ENCODE measurements at places on chromosomes 5 and 9.
A peak's percentile ranks its signal among the peaks of the same experiment; 100 is the strongest.

- no peak for ATAC-seq
Observed at GRCh38 chr9:8621416-8621815, 821.8 kb upstream of the DMAC1 start.

GRCh38 chr5:3899093-3899492 is 303.5 kb downstream of the IRX1 start:
- ATAC-seq: no peak

- no peak for ATAC-seq
Observed at GRCh38 chr9:33468215-33468730, 5.5 kb downstream of the NOL6 start.

DNA sequence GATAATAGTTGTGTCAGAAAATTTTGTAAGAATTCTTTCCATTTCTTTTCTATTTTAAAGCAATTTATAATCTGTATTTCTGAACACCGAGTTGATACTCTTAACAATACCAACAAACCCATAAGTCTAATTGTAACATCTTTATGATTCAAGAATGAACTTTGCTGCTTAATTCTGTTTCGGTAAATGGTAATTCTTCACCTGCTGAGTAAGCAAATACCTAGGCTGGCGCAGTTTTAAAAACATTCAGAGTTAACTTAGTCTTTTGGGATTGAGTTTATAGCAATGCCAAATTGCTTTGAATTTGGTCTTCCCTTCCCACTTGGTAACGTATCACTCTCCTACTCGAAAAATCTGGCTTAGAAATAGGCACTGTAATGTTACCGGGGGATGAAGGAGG is 223.0 kb downstream of the MARCHF11 start:
- ATAC-seq: no peak

DNA sequence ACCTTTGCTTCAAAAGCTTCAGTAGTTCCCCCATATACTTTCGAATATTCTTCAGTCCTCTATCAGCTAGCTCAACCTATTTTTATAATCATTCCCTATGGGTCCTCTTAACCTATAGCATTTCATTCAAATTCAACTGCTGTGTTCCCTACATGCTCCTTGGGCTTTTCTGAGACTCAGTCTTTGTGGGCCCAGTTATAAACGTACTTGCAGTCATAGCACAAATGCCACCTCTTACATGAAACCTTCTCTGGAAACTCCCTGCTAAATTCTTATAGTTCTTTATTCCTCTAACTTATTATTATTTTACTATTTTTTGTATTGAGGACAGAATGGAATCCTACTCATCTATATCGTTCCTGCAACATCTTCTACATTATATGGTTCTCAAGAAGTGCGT is 24.7 kb downstream of the MLANA start:
- no peak for ATAC-seq

- ATAC-seq: peak; percentile 94
Observed at GRCh38 chr5:169801324-169801777, 164.3 kb downstream of the DOCK2 start.

DNA sequence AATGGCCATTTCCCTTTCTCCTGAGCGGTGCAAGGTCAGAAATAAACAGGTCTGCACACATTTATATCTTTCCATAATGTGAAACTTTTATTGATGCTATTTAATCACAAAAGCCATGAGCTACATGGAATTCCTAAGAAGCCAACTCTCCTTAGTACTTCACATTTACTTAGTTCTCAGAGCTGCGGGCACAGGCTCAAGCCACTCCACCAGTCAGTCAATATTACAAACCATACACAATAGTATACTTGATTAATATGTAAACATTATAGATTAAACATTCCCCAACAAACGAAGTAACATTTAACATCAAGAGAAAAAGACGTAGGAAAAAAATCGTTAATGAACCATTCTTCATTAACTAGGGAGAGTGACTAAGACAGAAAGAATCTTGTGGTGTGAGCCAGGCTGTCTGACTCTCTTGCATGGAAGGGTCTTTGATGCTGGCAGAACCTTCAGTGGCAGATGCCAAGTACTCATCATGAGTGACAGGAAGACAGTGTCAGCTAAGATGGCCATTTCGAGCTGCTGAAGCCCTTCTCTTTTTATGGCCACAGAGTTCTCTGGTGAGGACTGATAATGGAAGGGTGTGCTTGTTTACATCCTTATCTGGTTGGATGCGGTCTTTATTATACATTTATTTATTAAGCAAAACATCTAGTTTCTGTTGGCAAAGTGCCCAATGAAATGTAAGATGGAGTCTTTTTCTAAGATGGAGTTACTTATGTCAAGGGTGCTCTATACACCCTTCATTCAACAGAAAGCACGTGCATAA is 115.5 kb upstream of the TUT7 start:
- ATAC-seq: no peak

DNA sequence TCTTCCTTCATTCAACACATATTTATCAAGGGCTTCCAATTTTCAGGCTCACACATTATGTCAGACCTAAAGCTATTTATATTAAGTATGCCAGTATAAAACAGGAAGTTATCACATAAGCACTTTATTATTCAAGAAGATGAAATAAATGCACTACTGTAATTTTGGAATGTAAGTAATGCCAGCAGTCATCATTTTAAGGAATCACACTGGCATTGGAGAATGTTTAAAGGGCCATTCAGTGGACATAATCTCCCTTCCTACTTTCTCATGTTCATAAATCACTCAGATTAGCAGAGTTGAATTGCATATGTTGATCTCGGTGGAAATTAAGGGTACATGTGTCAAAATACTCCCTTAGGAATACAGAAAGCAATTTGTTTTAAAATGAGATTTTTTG is 164.4 kb downstream of the GIN1 start:
- no peak for ATAC-seq

DNA sequence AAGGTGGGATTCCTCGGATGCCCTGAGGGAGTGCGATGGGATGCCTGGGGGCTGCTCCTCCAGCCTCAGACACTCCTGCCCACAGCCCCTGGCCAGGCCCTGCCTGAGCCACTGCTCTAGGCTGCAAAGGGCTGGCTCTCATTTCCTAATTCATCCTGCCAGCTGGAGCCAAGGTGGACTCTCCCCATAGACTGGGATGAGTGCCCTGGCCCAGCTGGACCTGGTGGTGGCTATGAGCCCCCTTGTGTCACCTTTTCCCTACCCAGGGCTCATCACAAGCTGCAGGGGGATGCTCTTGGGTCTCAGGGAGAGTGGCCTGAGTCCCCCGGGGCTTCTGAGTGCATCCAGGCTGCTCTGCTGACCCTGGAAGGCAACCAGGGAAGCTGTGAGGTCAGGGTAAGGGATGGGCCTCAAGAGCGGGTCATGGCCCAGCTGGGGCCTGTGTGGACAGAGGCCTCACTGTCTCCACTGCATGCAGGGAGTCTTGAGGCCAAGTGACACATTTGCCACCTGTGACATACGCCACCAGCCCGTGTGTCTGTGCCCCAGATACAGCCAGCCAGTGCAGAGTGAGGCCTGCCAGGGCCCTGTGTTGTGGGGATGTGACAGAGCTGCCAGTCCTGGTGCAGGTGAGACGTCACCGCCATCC is 102.7 kb upstream of the IER5L start:
- no peak for ATAC-seq

DNA sequence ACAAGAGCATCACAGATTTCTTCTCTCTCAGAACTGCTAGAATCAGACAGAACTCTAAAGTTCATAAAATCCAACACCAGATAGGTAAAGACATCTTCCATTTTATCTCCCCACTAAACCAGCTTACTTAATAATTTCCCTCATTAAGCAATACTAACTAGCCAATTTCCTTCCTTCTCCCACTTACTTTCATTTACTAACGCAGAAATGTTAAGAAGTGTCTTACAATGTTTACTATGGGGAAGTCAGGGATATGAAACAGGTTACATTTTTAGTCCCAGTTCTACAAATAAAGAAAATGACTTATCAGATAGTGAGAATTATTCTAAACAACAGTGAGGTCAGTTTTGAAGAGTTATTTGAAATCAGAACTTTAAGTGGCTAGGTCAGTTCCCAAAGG is 236.5 kb downstream of the FBXL17 start:
- ATAC-seq: no peak

DNA sequence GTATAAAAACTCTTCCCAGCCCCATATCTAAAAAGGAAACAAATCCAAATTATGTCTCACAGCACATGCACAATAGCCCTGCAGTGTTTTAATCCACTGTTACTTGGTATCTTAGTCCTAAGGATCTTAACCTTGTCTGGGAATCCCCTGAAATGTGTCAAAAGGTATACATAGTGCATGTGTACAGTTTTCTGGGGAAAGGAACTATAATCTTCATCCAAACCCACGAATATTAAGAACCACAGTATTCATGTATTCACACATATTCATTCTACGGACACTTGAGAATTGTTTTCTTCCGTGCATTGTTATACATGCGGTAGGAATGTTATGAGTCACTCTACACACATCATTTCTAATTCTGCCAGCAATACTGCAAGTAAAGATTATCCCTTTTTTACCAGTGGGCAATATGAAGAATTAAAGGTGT is 47.8 kb upstream of the SNX2 start:
- ATAC-seq: peak; percentile 73

DNA sequence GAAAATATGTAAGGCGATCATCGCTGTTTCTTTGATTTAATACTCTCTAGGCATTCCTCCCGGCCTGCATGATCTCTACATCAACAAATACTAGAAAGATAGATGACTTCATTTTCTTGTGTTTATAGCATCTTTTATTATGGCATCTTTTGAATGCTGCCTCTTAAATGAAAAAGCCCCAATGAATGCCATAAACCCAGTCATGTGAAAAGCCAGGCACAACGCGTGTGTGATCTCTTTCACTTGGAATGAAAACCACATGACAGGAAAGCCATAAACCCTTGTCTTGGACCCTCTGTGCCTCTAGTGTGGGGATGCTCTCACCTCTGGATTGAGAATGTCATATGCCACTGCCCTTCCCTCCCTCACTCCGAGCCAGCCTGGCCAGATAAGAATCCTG is 476.2 kb downstream of the SEMA5A start:
- ATAC-seq: no peak

DNA sequence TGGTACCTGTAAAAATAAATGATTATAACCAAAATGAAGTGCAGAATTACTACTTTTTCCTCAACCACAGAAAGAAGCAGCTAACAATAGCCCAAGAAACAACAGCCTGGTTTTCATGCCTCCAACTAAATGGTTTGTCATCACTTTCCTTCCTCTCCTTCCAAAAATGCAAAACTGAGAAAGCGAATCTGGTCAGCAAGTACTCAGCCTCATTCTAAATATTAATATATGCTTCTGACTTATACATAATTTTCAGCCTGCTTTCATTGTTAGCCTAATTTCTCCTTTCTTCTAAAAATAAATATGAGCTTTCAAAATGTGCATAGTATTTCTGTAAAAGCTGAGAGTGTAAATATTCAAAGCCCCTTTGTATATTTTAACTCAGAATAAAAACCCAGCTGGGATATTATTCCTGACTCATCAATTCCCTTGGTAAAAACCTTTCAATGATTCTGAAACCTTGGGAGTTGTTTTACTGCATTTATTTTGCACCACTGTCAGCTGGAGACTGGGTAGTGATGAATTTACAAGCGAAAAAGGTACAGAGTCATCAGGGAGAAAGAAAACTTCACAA is 21.5 kb downstream of the RXFP3 start:
- ATAC-seq: no peak

GRCh38 chr5:35483191-35483590 is 134.5 kb upstream of the SPEF2 start:
- ATAC-seq: no peak

DNA sequence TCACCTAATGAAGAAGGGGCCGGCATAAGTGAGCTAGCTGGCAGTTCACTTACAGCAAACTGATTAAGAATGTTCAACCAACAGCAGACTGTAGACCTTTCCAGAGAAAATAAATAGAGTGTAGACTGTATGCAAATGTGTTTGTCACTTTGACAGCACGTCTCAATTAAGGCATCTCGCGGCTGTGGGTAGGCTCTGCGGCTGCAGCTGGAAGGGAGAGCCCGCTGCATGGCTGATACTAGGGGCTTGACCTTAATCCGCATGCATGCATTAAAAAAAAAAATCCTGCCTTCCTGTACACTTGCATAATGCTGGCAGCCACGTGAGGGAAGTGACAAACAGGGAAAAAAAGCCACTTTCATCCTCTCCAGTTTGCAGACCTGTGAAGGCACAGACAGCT is 82.3 kb downstream of the CRB2 start:
- ATAC-seq: no peak

GRCh38 chr5:61993295-61993927 is 312.6 kb upstream of the KIF2A start:
- no peak for ATAC-seq

- ATAC-seq: no peak
Observed at GRCh38 chr9:114258218-114258617, 64.7 kb upstream of the ORM1 start.

DNA sequence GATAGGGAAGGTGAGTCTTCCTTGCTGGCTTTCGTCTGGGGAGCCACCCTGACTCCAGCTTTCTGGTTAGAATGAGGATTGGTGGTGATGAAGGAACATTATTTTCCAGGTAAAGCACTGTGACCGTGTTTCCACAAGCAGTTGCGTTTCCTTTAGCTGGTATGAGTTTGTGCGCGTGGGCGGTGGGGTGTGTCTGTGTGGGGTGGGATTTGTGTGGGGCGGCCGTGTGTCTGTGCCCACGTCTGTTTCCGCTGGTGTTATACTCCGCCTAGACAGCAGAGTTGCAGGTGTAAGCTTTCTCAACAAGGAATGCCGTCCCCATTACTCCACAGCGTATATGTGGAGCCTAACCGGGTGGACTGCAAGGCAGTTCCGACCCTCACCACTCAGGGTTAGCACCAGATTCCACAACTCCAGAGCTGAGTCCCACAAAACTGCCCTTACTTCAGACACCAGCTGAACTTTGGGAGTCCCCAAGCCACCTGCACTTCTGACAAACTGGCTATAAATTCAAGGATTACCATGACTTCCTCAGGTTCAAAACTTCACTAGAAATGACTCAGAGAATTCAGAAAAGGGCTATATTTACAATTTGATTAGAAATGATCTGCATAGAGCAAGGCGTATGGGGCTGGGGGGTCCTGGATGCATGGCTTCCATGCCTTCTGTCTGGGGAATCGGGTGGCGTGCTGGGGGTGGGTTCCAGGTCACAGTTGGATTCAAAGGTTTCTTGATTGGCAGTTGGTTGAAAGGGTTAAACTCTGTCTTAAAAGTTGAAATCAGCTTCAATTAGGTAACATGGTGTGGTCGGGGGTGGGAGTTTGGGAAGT is 29.8 kb downstream of the PROP1 start:
- no peak for ATAC-seq

DNA sequence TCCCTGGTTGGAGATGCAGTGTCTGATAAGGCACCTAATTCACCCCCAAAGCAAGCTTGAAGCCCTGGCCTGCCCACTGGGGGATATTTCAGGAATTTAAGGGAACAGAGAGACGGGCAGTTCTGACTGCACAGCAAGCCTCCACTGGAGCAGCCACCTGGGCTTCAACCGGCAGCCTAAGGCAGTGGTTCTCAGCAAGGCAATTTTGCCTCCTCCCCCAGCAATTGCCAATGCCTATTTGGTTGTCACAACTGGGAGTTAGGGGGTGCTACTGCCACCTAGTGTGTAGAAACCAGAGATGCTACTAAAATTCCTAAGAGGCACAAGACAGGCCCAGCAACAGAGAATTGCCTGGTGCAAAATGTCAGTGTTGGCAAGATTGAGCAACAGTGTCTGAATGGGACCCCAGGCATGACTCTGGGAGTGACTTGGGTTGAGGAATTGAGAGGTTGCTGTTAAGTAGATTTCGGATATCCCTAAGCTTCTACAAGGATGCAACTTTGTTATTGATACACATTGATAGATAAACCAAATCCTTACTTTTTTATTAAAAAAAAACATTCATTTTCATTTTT is 58.7 kb upstream of the CTSL start:
- ATAC-seq: no peak

Measured in esophagus mucosa (tissue), 1 donor.